Common myeloid progenitor, CD34-positive (primary cell): ENCODE measurements at places on chromosomes 13 and 19.

- DNase-seq, result no peak
Observed at GRCh38 chr19:3263866-3264265, 39.4 kb downstream of the CELF5 start.

GRCh38 chr13:100881291-100881864 lies 206.8 kb upstream of the TMTC4 start:
- no peak for DNase-seq

DNA sequence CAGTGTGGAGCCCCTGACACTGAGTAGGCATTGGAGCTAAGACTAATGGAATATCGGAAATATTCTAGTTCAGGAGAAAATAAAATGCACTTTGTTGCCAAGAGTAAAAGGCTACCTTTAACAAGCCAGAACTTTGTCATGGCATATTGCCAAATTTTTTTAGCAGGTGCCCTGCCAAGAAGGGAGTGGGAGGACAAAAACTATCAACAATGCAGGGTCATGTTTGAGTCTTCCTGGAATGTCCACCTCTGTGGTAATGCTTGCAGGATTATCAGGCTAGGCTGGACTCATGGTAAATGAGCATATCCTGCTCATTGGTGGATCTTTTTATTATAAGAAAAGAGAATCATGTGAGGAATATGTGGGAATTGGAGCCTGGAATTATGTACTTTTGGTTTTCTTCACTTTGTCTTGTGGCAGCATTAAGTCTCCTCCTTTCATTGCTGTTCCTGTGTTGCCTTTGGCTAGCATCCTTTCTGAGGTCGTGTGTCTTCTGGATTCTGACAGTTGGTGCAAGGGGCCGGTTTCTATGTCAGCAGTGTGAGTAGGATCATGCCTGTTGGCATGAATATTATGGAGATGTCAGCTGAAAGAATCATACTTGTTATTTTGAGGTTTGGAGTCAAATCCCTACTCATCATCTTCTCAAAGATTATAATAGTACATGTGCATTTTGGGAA lies 122.9 kb upstream of the SPRY2 start:
- DNase-seq, result no peak

DNA sequence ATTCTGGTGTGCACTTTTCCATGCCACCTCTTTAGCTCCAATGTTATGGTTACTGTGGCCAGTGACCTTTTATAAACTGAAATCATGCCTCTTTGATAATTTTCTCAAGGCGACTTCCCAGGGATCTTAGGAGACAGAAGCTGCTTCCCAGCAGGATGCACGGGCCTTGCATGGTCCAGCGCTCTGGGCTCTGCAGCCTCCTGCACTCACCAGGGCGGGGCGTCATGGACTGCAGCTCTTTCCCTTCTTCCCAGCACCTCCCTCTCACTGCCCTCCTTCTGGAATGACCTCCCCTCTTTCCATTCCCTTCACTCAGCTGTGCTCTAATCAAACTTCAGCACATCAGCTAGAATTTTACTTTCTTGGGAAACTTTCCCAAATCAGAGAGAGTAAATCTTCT lies 318.3 kb downstream of the IRS2 start:
- DNase-seq, result no peak

- no peak for DNase-seq
Observed at GRCh38 chr19:5114727-5115126, 145.8 kb downstream of the KDM4B start.

- DNase-seq, result no peak
Observed at GRCh38 chr19:9323557-9323918, 441 bp upstream of the ZNF559 start.

GRCh38 chr13:113142876-113143275 lies 15.6 kb upstream of the PROZ start:
- DNase-seq, result no peak

- DNase-seq, result no peak
Observed at GRCh38 chr19:45351401-45351952, 10.9 kb downstream of the KLC3 start.

DNA sequence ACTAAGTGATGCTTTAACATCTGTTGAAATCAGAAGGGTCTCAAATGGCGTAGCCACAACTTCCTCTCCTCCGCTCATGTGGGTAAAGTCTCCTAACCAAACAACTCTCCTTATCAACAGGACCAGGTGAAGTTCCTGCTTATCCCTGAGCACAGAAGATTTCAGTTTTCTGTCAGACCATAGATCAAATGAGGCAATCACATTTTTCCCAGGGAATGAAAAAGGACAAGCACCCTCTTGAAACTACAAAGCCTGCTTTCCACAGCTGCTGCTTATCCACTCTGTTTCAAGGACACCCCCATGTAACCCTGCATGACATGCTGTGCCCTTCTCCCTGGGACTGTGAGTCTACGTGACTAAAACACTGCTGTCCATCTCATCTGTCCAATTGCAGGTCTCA lies 788.3 kb upstream of the SLITRK5 start:
- DNase-seq, result peak; percentile 98

- no peak for DNase-seq
Observed at GRCh38 chr19:10421240-10422045, 1.1 kb downstream of the PDE4A start.

- no peak for DNase-seq
Observed at GRCh38 chr19:30069535-30070197, 127.6 kb downstream of the URI1 start.

DNA sequence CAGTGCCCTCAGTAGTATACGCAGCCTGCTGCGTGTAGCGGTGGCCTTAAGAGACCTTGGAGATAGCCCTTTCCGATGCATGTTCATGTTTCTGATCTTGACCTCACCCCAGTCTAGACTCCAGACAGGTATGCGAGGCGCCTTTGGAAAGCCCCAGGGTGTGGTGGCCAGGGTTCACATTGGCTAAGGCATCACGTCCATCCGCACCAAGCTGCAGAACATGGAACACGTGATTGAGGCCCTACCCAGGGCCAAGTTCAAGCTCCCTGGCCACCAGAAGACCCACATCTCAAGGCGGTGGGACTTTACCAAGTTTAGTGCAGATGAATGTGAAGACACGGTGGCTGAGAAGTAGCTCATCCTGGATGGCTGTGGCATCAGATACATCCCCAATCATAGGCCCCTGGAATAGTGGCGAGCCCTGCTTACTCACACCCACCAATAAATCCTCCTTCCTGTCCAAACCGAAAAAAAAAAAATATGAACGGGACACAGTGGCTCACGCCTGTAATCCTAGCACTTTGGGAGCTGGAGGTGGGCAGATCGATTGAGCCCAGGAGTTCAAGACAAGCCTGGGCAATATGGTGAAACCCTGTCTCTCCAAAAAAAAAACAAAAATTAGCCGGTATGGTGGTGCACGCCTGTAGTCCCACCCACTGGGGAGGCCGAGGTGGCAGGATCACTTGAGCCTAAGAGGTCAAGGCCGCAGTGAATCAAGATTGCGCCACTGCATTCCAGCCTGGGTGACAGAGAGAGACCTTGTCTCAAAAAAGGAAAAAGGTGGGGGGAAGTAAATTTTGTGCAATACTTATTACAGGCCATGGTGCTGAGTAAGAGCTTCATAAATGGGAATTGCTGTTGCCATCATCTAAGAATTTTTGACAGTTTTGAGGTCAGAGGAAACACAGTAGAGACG lies 12.4 kb upstream of the CBLC start:
- peak; percentile 50 for DNase-seq

- DNase-seq, result no peak
Observed at GRCh38 chr19:17243830-17244617, 1.7 kb downstream of the NR2F6 start.

- DNase-seq, result no peak
Observed at GRCh38 chr13:38641164-38641948, 45.5 kb upstream of the FREM2 start.

GRCh38 chr13:60620611-60621395 lies 223.8 kb downstream of the TDRD3 start:
- no peak for DNase-seq

GRCh38 chr13:80217614-80218456 lies 123.1 kb downstream of the SPRY2 start:
- no peak for DNase-seq

GRCh38 chr13:45048890-45049407 lies 59.6 kb downstream of the GPALPP1 start:
- DNase-seq, result no peak

- no peak for DNase-seq
Observed at GRCh38 chr13:54628383-54628782, 1599.8 kb downstream of the OLFM4 start.

DNA sequence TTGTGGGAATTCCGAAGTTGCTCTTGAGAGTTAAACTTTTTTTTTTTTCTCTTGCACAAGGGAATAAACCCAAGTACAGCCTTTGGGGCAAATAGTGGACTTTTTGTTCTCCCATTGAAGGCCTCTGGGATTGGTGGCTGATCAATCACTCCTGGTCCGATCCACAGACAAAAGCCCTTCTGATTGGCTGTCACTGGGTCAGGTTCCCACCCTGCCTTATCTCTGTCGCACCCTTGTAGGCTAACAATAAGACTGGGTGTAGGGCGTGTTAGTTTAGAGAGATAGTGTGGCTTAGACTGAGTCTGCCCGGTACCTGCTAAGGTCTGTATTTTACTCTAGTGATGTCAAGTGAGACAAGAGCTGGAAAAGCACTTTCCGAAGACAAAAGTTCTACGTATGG lies 380.8 kb downstream of the NDFIP2 start:
- no peak for DNase-seq

DNA sequence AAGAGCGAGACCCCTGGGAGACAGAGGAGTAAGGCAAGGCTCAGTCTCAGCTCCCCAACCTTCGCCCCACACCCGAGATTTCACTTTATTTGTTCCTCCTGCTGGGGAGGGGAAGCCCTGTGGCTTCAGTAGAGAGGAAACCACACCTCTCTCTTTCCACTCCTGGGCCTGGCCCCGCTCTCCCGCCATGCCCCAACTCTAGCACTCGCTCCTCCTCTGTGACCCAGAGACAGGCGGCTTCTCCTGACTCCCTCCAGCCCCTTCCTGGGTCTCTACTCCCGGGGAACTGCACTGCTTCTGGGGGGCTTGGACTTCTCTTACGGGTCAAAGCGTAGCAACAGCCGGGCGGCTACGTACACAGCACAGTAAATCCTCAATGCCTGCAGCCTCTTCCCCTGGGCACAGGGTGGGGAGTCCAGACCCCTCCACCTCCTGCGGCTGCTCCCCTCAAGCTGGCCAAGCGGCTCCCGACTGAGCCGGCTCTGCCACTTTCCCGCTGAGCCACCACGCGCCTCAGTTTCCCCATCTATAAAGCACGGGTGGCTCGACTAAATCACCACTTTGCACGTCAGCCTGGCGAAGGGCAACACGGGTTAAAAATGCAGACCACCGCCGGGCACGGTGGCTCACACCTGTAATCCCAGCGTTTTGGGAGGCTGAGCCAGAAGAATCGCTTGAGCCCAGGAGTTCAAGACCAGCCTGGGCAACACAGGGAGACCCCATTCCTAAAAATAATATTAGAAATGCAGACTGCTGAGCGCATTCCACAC lies 1.4 kb downstream of the RNF126 start:
- peak; percentile 72 for DNase-seq

- DNase-seq, result no peak
Observed at GRCh38 chr19:53696951-53697350, 65.2 kb downstream of the DPRX start.

DNA sequence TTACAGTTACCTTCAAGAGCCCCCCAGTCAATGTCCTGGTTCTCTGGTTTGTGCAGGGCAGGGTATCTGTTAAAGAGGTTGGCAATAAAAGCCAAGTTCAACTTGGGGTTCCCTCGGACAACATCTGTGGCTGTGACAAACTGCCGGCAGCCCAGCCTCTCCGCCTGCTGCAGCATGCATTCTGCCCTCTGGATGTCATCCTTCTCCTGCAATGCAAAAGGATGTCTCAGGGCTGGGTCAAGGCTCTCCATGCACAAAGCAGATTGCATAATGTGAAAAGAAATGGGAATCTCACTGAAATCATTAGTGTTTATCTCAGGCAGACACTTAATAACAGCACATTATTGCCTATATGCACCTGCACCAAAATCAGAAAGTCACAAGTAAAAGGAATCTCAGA lies 35.1 kb downstream of the LCP1 start:
- no peak for DNase-seq
